Left forelimb (tissue), 1 donor: ENCODE measurements at places on chromosomes 7 and 10.
A peak's percentile ranks its signal among the peaks of the same experiment; 100 is the strongest.

- DNase-seq, result no peak
These were observed 81.6 kb upstream of the C1QL3 start for GRCh38 chr10:16603308-16603707.

- no peak for DNase-seq
These were observed 217.3 kb downstream of the RPS24 start for GRCh38 chr10:78251016-78251385.

GRCh38 chr10:77157248-77158019, 480.2 kb downstream of the KCNMA1 start:
- DNase-seq, result no peak

DNA sequence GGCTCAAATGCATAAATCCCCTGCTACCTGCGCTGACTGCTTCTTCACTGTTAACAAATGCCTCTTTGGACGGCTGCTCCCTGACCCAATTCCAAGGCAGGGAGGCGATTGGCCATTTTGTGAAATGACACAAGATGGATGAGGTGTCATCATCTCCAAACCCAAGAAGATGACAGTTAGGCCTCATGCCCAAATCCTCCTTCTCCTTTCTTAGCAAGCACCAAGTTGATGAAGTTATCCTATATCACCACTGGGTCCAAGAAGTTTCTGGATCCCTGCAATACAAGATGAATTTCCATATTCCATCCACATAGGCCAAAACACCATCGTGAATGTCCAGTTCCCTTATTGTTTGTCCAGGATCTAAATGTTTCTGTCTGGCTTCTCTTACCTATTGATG, 98.5 kb upstream of the RAB11FIP2 start:
- DNase-seq, result no peak

- DNase-seq, result no peak
These were observed 15.3 kb downstream of the NHLRC2 start for GRCh38 chr10:113869789-113870188.

DNA sequence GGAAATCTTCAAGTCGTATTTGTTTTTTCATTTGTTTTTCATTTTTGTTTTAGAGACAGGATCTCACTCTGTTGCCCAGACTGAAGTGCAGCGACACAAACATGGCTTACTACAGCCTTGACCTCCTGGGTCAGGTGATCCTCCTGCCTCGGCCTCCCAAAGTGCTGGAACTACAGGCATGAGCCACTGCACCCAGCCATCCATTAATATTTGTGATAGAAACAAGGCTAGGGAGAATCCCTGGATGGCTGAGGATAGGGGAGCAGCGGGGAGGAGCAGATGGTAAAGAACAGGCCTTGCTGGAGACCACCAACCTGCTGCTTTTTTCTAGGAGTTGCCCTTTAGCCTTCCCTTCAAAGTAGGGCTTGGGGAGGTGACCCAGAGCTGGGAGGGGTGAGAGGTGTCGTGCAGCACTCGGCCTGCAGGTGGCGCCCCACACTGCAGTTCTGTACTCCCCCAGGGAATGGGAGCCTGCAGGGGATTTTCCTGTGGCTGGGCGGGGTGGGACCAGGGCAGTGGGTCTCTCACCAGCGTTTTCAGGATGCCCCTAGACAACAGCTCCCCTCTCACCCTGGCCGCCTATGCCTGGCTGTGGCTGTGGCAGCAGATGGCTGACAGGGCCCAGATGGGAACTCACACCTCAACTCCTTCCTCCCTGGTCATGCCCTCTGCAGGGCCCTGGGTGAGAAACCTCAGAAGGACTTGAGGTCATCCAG, 12.6 kb upstream of the CDH23 start:
- DNase-seq, result peak; percentile 81

DNA sequence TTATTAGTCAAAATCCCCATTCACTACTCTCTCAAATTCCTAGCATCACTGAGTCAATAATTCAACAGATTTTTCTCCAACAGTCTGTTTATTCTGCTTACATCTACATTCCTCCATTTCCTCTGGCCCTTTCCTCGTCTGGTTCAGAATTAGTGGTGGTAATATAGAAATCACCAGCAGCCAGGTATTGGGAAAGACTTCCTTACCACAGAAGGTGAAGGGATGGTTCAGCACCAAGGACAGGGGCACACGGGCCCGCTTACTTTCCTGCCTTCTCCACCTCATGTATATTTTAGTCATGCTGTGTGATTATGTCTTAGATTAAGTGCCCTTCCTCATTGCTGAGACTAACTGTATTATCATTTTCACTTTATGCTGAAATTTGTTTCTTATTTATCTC, 70.4 kb upstream of the APBB1IP start:
- no peak for DNase-seq

- peak; percentile 56 for DNase-seq
These were observed 61.9 kb upstream of the SAMD8 start for GRCh38 chr10:75049316-75050148.

DNA sequence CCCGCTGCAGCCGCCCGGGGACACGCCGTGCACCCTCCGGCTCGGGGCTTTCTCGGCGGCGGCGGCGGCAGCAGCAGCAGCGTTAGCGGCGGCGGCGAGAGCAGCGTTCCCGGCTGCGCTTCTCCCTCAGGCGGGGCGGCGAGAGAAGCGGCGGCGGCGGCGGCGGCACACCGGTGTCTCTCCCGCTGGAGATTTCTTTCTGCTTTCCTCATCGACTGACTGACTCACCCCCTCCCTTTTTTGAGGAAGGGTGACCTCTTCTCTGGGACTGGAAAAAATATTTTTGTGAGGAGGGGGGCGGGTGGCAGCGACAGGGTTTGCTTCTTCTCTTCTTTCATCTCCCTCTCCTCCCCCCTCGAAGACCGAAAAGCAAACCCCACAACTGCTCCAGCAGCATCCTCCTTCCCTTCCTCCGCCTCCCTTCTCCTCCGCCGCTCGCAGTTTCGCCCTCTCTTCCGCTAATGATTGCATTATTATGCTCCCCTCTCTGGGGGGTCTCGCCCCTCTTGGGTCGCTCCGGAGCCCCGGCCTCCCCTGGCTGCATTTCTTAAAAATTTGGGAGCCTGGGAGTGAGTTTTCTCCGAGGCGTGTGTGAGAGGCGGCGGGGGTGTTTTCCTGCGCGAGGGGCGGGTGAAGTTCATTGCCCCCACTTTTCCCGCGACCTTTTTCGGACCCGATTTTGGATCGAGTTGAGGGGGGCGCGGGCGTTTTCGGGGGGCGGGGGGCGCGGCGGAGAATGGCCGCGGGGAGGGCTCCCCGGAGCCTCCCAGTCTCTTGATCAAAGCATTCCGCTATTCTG, 411 bp downstream of the AUTS2 start:
- DNase-seq, result peak; percentile 76

- DNase-seq, result no peak
These were observed 247.1 kb downstream of the COBL start for GRCh38 chr7:51069411-51070083.

- no peak for DNase-seq
These were observed 14.9 kb upstream of the SP4 start for GRCh38 chr7:21412957-21413356.

GRCh38 chr10:129915526-129916378, 48.3 kb downstream of the EBF3 start:
- DNase-seq, result no peak

DNA sequence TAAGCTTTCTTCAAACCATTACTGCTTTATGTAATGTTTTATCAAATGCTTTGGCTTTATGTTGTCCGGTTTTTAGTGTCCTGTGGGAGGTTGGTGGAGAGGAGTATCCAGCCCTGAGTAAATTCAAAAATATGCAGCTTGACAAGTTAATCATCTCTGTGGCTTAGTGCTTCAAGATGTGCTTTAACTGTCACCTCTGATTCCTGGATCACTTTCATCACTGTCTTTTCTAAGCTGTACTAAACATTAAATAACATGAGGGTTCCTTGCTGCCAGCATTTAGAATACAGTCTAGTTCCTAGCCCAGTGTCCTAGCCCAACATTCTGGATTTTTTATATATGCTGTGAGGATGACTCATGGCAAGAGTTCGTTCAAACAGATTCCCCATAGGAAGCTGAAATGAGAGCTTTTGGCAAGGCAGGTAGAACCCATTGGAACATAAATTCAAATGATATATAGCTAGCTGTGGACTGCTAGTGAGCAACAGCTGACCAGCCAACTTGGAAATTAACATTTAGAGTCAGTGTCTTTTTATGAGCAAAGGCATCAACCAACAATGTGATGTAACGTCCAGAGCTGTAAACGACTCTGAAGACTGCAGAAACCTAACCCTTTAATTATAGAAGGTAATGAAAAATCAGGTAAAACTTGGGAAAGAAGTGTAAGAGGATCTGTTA, 80.6 kb upstream of the OIT3 start:
- no peak for DNase-seq

DNA sequence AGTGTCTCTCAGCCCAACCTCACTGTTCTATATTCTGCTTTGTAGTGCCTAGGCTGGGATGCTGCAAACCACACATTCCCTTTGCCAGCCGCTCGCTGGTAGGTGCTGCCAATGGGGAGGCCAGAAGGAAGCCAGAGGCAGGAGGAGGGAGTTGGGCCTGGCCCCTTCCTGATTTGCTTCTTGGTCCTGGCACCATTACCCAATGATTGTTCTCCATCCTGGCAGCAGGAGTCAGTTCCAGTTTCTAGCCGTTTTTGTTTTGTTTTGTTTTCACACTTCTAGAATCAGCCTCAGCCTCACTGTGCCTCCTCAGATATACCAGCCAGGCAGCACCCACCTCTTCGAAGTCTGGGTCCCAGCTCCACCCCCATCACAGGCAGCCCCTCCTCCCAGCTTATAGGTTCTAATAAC, 27.4 kb upstream of the LOXL4 start:
- DNase-seq, result no peak

DNA sequence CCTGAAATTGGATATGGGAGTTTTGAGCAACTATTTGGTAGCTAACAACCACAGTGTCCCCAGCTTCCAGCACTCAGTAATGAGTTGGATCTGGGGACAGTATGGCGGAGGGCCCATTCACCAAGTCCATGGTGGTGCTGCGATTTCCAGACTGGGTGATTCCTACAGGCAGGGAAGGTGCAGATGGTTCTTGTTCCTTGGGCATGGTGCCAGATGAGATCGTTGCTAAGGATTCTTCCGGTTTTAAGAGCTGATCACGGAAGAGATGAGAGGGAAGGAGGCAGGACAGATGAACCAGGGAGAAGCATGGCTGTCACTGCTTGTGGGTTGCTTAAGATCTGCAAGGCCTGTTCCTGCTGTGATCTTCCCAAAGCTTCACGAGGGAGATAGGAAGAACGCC, 380.3 kb downstream of the TCERG1L start:
- DNase-seq, result no peak

- no peak for DNase-seq
These were observed 113.1 kb downstream of the CPED1 start for GRCh38 chr7:121101621-121102020.
